Foreskin keratinocyte (primary cell): ENCODE measurements at places on chromosomes 7 and 10. TPM values are rescaled to one million over a fixed set of nuclear protein-coding genes. Genes with fewer than 3 reads are reported as not detected.
A peak's percentile ranks its signal among the peaks of the same experiment; 100 is the strongest.

- no peak for DNase-seq
Observed at GRCh38 chr10:122161795-122162194, 109.3 kb upstream of the BTBD16 start.

Gene NODAL
- 0.14 TPM in 2 replicates for total RNA-seq

DNA sequence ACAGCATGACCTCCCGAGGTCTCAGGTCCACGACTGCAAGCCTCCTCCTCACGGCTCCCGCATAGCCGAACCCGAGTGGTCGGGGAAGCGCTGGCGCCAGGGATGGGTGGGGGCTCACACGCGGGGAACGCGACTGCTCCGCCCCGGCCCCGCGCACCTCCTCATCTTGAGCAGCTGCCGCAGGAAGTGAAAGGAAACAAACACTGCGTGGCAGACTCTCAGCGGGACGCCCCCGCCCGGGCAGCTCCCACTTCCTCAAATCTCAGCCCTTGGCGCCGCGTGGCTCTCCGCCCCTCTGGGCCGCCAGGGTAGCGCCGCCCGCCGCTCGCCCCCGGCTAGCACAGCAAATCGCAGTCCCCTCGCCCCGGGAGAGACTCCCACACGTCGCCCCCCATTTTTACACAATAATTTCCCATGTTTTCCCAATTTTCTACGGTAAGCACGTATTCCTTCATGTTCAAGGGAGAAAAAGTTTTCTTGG, at the start of gene TMEM243:
TSS of gene TMEM243 (minus strand) at position 188 of the 481 bp plus-strand sequence. CDS start 229 bp downstream, outside the sequence.
- peak; percentile 17 for DNase-seq

Gene C7orf57
- total RNA-seq, result 0.28 and 0.44 TPM in 2 replicates

GRCh38 chr7:106858618-106859532, 6.2 kb upstream of the PIK3CG start:
- DNase-seq, result no peak

Gene ACHE
- 0.10 and 0.11 TPM in 2 replicates for total RNA-seq

Gene PNLIPRP2
- not detected in 2 replicates for total RNA-seq

DNA sequence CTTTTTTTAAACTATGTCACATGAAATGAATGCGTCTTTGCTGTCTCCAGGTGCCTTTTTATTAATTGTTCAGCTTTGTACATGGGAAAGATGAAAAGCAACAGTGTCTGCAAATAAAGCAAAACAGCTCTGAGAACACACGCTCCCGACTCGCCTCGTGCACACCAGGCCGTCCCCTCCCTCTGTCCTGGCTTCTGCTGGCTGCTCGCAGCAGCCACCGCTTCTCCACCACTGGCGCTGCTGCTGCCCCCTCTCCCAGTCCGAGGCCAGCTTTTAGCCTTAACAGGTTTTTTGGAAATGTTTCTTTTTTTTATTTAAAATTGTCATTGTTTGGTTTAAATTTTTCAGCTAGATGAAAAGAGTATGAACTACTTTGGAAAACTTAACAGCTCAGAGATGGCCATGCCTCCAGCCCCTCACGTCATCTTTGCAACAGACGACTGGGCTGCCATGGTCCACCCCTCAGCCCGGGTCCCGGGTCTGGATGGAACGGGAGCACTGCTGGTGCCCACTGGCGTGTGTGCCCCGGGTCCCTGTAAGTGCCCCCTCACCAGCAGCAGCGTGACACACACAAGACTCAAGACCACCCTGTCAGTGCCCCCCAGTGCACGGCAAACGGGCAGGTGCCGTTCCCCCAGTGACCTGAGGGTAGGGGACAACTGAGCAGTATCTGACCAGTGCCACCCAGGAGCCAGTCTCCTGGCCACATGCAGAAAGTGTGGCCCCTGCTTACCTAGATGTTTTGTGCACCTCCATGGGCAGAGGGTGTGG, 415.6 kb upstream of the FOXK1 start:
- DNase-seq, result no peak

DNA sequence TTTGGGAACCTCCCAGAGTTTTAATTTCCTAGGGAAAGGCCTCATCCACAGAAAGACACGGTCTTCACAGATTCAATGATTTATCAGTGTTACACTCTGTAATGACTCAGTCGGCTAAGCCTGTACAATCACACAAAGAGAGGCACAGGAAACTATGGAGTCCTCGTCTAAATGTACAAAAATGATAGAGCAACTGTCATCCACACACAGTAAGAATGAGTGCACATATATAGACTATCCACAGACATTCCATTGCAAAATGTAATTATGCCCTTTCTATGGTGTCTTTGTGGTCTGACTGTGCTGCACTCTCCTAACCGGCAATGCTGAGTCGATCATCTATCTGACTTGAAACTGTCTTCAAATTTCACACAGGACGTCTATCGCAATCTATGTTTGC, 3.5 kb upstream of the NAMPT start:
- no peak for DNase-seq

DNA sequence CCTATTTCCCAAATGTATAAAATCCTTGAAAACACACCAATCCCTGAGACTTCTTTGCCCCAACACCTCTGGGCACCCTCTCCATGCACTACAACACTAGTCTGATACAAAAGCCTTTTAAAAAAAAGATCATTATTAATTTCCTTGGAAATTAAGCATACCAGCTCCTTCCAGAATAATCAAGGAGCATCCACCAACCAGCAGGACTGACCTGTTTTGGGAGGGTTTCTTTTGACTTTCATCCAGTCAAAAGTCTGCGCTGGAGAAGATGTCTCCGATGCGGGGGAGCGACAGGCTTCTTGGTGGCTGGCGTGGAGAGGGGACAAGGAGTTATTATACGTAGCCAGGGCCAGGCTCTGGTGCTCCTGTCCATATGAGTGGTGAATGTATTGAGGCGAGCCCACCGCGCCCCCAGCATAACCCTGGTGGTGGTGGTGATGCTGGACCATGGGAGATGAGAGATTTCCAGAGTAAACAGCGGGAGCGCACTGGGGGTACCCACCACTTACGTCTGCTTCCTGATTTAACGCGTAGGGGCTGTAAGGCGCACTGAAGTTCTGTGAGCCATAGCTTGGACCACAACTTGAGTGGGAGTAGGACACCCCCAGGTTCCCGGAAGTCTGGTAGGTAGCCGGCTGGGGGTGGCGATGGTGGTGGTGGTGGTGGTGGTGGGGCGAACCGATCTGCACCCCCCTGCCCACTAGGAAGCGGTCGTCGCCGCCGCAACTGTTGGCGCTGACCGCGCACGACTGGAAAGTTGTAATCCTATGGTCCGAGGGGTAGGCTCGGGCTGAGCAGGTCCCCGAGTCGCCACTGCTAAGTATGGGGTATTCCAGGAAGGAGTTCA, 527 bp downstream of the HOXA1 start:
- DNase-seq, result no peak

Gene RNF32
- total RNA-seq, result 0.68 and 0.74 TPM in 2 replicates

DNA sequence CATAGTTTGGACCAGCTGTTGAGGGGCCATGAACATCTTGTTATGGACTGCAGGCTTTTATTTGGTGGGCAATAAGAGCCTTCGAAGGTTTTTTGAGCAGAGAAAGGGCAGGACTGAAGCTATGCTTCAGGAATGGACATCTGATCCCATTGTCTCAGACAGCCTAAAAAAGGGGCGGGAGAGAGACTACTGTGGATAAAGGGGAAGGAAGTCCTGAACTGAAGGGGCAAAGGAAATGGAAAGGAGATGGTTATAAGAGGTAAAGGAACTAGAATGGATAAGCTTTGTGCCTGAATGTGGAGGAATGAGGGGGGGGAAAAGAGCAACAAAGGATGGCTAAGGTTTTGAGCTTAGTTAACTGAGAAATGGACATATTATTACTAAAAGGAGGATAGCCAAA, 172.5 kb downstream of the SKAP2 start:
- DNase-seq, result no peak

GRCh38 chr7:42550706-42551470, 313.9 kb upstream of the GLI3 start:
- DNase-seq, result no peak

- DNase-seq, result no peak
Observed at GRCh38 chr10:44860811-44861736, 50.1 kb upstream of the TMEM72 start.

Gene TMEM178B
- total RNA-seq, result not detected in 2 replicates

Gene UPK3B
- 1.0 and 2.6 TPM in 2 replicates for total RNA-seq

GRCh38 chr7:36871863-36872262, 147.6 kb upstream of the AOAH start:
- no peak for DNase-seq

Gene MYO3A
- not detected in 2 replicates for total RNA-seq

Gene GRID1
- total RNA-seq, result not detected in 2 replicates

GRCh38 chr10:118036281-118036875, 10.4 kb downstream of the RAB11FIP2 start:
- DNase-seq, result no peak

DNA sequence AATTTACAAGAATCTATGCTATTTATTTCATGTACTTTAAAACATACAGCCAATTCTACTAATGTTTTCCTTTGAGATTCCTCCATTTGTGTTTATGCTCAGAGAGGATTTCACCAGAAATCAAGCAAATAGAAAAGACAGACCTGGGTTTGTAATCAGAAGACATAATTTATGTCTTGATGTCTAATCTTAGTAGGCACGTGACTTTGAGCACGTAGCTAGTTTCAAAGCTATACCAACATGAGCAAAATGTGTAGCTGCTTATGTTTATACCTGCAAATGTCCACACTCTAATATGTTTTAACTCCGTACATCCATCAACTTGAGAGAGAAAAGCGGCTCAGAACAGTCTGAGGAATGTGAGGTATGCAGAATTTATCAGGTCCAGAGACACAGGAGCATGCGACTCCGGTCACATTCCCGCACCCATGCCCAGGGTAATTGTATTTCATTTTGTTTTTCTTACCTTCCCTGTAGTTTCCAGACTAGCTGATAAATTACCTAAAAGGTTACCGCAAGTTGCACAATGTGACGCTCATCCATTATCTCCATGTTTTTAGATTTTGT, 40.0 kb downstream of the SVOPL start:
- no peak for DNase-seq

Gene CPA2
- 0.17 and 0.32 TPM in 2 replicates for total RNA-seq

Gene CALML3
- 2.7 and 4.7 TPM in 2 replicates for total RNA-seq

DNA sequence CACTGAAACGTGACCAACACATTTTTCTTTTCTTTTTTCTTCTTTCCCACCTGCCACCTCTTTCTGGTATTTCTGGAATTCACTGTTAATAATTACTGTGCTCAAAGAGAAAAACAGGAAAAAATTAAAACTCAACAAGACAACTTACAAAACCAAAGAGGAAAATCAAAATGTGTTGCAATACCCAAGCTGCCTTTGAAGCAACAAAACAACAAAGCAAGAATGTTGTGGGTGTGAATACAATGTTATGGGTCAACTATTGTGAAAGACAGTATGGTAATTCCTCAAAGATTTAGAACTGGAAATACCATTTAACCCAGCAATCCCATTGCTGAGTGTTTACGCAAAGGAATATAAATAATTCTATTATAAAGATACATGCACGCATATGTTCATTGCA, 415.1 kb downstream of the GFRA1 start:
- DNase-seq, result no peak

- peak; percentile 99 for DNase-seq
Observed at GRCh38 chr10:122307669-122308416, 36.7 kb downstream of the BTBD16 start.

Gene GSTO2
- total RNA-seq, result 45.0 and 55.8 TPM in 2 replicates

Gene ABCC2
- 0.82 and 0.92 TPM in 2 replicates for total RNA-seq

Gene CDHR1
- total RNA-seq, result 0.92 and 1.8 TPM in 2 replicates

DNA sequence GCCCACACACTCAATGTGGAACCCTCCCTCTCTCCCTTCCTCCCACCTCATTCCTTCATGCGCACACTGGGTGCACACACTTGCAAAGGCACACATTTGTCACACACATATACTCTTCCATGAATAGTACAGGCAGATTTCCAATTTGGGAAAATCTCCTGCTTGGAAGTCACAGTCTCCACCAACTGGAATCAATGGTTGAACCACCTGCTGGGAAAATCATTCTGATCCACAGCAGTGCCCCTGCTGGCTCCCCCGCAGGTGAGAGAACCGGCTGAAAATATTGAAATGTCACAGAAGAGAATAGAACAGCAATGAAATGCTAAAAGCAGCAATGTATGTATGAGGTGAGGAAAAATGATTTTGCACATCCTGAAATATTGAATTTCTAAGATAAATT, 232.7 kb downstream of the ADAM12 start:
- no peak for DNase-seq

- no peak for DNase-seq
Observed at GRCh38 chr7:924541-925231, 29.8 kb downstream of the ADAP1 start.

DNA sequence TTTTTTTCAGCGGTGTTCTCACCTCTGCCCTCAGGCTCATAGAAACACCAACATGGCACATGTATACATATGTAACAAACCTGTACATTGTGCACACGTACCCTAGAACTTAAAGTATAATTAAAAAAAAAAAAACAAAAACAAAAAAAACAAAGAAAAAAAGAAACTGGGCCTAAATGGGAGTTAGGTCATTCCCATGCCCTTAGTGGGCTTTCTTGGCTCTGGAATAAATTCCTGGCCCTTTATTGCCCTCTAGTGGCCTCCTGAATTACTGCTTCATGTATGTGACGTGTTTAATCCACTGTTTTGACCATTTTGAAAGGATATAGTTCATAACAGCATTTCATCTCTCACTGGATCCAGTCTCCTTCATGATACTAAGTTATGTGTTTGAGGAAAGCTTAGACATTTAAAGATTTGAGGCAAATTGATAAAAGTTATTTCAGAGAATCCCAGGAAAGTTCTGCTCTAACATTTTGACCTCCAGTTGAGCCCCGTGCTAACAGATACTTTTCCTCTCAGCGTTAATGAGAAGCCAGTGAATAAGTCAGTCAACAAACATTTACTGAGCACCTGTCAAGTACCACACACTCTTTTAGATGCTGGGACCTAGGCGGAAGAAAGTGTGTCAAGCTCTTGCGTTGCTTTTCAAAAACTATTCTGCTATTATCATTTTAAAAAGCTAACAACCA, 54.7 kb upstream of the SYPL1 start:
- DNase-seq, result no peak

GRCh38 chr10:341081-341740, 206.0 kb downstream of the ZMYND11 start:
- DNase-seq, result no peak
